CD4-positive, alpha-beta T cell treated with Interleukin-15 for 1 hour (primary cell): ENCODE measurements at places on chromosomes 3 and 15.
A peak's percentile ranks its signal among the peaks of the same experiment; 100 is the strongest.

GRCh38 chr3:12750658-12751071, 8.4 kb downstream of the TMEM40 start:
- no peak for DNase-seq

DNA sequence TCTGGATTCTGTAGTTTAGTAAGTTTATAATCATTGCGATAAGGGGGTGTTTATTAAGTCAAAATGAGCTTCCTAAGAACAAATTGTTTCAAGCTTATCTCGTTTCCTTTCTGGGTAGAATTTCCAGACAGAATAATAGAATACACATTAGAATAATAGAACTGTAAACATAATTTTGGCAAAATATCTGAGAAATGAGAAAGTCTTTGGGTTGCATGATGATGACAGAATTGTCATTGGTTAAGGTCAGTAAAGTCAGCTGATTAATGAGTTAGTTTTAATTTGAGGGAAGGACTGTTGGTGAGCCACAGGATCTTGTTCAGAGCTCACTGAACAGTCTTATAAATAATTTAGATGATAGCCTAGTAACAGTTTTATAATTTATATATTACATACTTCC, 10.2 kb downstream of the EIF2A start:
- no peak for DNase-seq

DNA sequence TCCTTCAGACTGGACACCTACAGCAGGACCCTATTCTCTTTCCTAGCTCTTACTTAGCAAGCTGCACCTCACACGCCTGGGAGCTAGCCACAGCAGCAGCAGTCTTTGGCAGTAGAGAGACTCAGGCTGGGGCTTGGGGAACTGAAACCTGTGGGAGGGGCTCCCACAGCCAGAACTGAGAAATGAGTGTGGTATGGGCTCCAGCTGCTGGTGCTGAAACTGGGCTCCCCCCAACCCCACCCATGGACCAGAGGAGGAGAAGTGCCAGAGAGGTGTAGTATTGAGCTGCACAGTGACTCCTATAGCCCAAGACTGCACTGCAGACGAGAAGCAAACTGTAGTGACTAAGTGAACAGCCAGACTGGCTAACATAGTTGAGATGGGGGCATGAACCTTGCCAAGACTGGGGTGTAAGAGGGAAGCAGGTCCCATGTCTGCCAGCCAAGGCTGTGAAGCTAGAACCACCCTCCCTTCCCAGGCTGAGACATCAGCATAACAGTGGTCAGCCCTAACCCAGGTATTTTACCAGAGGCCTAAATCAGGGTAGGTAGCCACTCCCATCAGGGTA, 62.5 kb downstream of the MYO5A start:
- peak; percentile 85 for DNase-seq

- DNase-seq: no peak
These were observed 257.0 kb upstream of the GOLGA6L4 start for GRCh38 chr15:83978588-83978987.

GRCh38 chr3:8325306-8325705, 176.3 kb upstream of the LMCD1 start:
- DNase-seq: no peak

DNA sequence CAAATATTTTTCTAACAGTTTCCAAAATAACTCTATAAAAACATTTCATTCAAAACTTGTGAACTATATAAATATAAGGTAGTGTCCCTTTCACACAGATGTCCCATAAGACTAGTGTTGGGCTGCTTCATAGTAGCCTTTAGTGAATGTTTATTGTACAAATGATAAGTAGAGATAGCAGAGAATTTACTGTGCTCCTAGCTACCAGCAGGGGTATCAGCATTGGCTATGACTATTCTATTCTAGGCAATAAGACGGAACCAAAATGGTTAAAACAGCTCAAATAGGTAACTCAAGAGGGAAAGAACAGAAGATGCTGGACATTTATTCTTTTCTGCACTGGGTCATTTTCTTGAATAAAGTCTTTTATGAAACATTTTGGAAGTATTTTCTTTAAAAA, 22.6 kb downstream of the SERPINI2 start:
- DNase-seq: no peak

DNA sequence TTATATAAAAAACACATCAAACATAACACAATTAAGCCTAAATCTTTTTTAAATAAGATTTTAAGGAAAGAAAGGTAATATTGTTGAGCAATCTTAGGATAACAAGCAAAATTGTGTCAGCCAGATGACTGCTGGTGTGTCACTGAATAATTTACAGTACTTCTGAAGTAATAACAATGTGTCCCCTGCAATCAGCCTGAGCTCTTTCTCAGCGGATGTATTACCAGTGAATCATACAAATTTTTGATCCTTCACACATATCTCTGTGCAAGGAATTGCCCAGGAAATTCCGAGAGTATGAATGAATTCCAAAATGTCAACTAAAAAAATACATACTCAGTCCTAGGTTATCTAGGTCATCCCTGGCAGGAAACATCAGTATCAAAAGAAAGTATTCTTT, 76.6 kb upstream of the PTX3 start:
- DNase-seq: no peak

DNA sequence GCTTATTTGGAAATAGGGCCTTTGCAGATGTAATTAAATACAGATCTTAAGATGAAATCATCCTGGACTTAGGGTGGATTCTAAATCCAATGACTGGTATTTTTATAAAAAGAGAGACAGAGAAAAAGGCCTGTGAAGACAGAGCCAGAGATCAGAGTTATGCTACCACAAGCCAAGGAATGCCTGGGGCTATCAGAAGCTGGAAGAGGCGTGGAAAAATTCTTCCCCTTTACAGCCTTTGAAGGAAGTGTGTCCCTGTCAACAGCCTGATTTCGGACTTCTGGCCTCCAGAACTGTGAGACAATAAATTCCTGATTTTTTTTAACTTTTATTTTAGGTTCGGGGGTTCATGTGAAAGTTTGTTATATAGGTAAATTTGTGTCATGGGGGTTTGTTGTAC, 154.1 kb upstream of the CADPS start:
- no peak for DNase-seq

- DNase-seq: no peak
These were observed 278.7 kb upstream of the SOX2 start for GRCh38 chr3:181432992-181433391.

GRCh38 chr15:60340207-60340921, 57.4 kb downstream of the ANXA2 start:
- DNase-seq: no peak

- no peak for DNase-seq
These were observed 760.4 kb downstream of the ZPLD1 start for GRCh38 chr3:103195216-103195615.

DNA sequence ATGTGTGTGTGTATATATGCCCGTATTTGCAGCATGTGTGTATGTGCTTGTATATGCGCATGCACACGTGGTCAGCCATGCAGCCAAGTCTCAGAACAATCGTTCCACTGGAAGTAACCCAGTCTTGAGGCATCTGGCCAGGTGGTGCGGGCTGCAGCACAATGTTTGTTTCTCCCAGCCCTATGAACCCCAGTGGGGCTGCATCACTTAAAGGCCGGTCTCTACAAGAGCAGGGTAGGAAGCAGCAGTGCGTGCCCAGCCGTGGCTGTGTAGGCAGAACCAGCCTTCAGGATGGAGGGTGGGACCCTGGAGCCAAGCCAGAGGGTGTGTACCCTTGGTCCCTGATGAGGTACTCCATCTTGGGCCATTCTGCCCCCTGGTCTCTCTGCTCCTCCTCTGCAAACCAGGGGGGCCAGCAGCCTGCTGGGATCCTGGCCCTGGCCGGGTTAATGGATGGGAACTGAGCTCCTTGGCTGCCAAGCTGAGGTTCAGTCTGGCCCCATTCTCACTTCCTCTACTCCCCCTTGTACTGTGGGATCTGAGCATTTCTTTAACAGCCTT, 11.8 kb downstream of the KLF13 start:
- no peak for DNase-seq

GRCh38 chr3:131505421-131505820, 2.6 kb upstream of the MRPL3 start:
- no peak for DNase-seq

DNA sequence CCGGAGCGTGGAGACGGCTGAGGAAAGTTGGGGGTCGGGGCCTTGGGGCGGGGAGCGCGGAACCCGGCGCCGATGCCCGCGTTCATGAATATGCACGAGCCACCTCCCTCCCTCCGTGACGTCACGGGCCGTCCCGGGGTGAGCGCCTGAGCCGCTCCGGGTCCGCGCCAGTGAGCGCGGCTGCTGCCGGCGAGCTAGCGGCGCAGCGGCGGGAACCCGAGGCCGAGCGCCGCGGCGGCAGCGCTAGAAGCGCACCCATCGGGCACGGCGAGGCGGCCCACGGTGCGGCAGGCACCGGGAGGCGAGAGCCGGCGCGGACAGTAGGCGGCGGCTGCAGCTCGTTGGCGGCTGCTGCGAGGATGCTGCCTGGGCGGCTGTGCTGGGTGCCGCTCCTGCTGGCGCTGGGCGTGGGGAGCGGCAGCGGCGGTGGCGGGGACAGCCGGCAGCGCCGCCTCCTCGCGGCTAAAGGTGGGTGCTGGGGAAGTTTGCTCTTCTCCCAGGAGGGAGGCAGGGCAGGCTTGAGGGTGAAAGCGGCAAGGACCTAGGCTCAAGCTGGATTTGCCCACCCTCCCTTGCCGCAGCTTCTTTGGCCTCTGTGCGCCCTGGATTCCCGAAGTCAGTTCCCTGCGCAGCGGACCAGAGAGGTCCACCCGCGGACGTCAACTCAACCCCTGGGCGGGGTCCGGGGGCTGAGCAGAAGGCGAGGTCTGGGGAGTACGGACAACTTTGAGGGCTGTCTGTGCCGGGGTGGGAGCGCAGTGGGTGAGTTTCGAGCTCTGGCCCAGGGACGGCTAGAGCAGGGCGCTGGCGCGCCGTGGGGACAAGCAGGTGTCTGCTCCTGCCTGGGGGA, at the start of gene CLSTN2:
TSS of gene CLSTN2 (plus strand) at position 170 of the 850 bp plus-strand sequence.
- DNase-seq: no peak

- no peak for DNase-seq
These were observed 8.5 kb upstream of the FGD5 start for GRCh38 chr3:14810070-14810791.

GRCh38 chr3:10667269-10667668, 148.8 kb upstream of the SLC6A11 start:
- DNase-seq: no peak

DNA sequence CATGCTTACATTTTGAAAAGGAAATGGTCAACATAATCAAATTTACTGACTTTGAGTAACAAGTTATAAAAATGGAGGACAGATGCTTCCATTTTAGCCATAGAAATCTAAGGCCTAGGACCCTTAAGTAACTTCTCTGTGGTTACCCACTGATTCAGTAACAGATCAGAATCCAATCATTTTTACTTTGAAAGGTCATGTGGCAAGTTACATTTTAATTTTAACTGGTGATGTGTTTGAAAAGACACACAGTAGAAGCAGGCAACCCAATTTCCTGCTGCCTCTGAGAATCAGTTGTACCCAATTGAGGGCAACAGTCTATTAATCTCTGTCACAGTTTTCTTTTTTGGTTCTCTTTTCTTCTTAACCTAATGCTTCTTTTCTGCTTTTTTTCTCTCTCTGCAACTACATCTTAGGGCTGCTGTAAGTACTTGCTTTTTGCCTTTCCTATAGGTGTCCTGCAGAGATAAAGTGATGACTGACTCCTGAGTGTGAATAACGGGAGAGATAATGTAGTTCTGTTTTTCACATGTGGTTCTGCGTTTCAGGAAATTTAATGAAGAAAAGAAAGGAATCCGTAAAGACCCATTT, 3.3 kb downstream of the ZWILCH start:
- DNase-seq: no peak

- DNase-seq: peak; percentile 55
These were observed 50.3 kb downstream of the LHFPL4 start for GRCh38 chr3:9503283-9503682.

- DNase-seq: no peak
These were observed 201.8 kb upstream of the KCNH8 start for GRCh38 chr3:18946524-18946923.

GRCh38 chr3:139301654-139302053, 42.2 kb upstream of the MRPS22 start:
- no peak for DNase-seq

DNA sequence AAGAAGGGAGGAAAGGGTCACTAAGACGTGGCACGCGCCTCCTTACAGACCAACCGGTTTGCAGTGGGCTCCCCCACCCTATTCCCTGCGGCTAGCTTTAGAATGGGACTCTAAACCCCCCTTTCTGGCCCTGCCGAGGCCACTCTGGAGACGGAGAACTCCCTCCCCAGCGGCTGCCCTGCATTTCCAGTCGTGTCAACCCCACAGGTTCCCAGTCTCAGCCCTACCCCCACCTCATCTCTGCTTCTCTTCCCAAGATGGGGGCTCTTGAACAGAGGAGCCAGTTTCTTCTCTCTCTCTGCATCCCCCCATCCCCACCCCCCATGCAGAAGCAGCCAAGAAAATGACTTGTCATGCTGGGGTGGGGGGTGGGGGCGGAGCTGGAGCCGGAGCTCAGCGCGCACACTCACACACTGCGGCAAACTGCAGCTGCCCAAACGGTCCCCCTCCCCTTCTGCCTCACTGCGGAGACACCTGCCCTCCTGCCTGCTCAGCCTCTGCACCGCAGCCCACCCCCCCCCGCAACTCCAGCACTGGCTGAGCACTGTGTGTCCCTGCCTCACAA, 871 bp downstream of the MAP1A start:
- DNase-seq: no peak

DNA sequence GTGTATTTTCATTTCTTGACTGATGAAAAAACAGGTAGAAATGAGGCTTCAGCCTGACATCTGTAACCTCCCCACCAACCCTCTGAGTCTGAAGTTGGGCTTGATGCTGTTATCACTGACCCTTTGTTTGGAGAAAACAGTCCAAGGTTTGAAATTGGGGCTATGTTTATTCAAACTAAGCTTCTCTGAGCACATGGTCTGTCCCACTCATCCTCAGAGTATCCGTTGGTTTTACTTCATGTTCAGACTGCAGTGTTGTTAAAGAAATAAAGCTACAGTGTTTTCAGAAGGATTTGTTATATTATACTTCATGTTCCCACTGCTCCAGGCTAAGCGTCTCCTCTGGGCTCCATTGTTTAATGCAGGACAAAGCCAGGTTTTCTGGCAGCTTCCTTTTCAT, 6.0 kb downstream of the MAPKBP1 start:
- no peak for DNase-seq

- no peak for DNase-seq
These were observed 123.0 kb upstream of the STAC start for GRCh38 chr3:36257158-36257852.

GRCh38 chr3:179591313-179591712, 13.1 kb downstream of the MRPL47 start:
- no peak for DNase-seq

DNA sequence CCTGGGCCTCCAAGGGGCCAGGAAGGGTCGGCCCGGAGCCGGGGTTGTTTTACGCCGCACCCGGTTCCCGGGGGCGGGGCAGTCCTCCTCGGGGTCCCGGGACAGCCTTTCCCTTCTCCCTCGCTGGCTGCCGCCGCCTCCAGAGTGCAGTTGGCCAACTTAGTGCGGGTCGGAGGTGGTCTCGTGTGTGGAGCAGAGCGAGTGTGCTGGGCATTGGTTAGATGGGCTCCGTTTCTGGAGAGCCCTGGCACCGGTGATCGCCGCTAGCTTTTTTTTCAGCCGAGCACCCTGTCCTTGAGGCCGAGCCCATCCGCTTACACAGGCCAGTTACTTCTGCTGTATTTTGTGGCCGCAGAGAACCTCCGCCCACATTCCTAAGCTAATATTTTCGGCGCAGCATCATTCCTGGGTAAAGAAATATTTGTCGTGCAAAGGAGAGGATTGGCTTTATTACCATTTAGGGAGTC, 585 bp downstream of the KIF23 start:
- no peak for DNase-seq

- DNase-seq: no peak
These were observed 42.5 kb downstream of the ZNF445 start for GRCh38 chr3:44434834-44435510.
